ENCODE measurements at places on chromosomes 13 and 19.

- DNase-seq, result no peak
Observed at GRCh38 chr13:75838366-75839005, 202.4 kb downstream of the LMO7 start.

DNA sequence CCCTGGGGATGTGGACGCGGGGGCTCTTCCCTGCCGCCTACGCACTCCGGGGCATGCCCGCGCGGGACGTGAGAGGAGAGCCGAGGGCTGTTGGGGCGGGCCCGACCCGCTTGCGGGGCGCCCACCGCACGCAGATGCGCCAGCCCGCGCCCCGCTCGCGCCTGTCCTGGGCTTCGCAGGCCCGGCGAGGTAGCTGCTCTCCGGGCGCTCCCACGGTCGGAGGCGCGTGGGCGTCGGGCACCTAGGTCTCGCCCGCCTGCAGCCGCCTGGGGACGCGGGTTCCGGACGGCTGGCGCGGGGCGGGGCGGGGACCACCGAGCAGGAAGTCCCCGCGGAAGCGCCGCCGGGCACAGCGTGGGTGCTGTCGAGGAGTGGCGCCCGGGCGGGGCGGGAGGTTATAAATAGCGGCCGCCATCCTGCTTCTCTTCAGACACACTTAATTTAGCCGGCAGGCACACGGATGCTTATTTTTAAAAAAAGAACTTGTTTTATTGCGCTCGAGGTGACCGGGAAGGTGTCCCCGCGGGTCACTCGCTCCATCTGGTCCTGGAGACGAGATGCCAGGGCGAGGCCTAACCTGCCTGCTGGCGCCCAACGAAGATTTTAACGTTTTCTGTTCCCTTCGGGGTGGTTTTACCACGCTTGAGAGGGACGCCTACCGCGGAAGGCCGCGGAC is 561 bp upstream of the GJA3 start:
- DNase-seq, result no peak

DNA sequence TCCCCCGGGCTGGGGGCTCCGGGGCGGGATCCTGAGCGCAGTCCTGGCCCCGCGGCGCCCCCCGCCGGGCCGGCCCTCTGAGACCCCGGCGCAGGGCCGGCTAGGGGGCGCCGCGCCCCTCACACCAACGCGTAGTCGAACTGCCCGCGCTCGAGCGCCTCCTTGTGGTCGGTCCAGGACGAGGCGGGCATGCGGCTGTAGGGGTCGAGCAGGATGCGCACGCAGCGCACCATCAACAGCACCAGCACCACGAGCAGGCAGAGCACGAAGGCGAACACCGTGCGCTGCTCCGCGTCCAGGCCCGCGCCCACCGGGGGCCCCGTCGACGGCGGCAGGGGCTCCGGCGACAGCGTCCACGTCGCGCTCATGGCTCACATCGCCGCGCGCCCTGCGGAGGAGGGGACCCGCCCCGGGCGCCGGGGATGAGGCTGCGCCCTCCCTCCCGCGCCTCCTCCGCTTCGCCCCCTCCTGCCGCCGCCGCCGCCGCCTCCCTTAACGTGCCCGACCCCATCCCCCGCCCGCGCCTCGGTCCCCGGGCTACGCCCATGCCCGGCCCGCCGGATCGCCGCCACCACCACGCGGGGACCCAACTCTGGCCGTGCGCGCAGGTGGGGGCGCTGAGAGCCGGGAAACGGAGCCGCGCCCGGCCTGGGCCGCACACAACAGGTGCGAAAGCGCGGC is 624 bp downstream of the CTXN1 start:
- DNase-seq, result no peak

- no peak for DNase-seq
Observed at GRCh38 chr13:109545931-109546330, 240.5 kb downstream of the IRS2 start.

DNA sequence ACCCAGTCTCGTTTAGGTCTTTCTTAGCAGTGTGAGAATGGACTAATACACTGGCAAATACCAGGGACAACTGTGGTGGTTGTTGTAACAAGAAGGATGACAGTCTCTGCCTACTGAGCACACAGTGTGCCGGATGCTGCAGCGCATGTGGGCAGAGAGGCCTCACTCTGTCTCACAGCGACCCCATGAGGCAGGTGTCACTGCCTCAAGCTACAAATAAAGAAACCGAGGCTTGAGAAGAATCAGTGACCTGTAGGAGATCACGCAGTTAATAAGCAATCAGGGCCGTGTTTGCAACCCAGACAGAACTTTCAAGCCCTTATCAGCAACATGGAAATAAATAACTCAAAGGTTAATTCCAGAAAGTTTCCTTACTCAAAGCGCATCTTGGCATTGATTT is 40.5 kb upstream of the GAS6 start:
- no peak for DNase-seq

- no peak for DNase-seq
Observed at GRCh38 chr13:94928127-94928775, 215.9 kb upstream of the SOX21 start.

DNA sequence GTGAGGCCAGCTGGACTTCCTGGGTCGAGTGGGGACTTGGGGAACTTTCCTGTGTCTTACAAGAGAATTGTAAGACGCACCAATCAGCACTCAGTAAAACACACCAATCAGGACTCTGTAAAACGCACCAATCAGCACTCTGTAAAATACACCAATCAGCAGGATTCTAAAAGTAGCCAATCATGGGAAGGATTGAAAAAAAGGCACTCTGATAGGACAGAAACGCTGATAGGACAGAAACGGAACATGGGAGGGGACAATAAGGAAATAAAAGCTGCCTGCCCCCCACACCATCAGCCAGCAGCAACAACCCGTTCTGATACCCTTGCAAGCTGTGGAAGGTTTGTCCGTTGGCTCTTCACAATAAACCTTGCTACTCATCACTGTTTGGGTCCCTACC is 73.1 kb upstream of the SGCG start:
- no peak for DNase-seq

- no peak for DNase-seq
Observed at GRCh38 chr19:41546386-41546789, 29.6 kb upstream of the CEACAM21 start.

- no peak for DNase-seq
Observed at GRCh38 chr13:109160357-109160756, 530.9 kb downstream of the MYO16 start.

DNA sequence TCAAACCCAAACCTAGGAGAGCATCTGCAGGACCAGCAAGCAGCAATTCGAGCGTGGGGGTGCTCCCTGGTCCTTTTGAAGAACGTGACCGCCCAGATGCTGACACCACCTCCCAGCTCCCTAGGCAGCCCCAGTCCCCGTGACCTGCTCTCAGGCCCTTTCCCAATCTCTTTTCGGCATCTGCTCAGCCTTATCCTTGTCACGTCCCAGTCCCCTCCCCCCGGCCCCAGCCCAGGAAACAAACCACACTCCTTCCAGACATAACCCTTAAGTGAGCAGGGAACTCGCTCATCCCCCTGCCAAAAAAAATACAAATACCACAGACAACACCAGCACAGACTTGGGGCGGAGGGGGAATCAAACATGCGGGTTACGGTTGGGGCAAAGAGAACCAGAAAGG is 3.3 kb downstream of the MLLT1 start:
- DNase-seq, result no peak

DNA sequence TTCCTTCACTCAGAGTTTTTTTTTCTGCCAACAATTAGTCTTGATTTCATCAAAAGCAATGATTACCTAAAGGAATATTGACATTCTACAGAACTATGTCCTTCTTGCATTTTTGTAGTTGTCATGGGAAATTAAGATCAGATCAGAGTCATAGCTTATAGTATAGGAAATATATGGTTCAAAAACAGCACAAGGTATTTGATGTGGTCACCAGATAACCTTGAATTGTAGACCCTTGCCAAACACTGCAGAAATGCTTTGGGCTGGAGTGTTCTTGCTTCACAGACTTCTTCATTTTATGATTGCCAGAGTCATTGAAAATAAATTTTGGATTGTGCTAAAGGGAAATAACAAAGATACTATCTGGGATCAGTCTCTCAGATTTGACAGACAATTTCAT is 103.7 kb downstream of the AKAP11 start:
- no peak for DNase-seq

- DNase-seq, result no peak
Observed at GRCh38 chr13:70173598-70173959, 65.3 kb upstream of the KLHL1 start.

DNA sequence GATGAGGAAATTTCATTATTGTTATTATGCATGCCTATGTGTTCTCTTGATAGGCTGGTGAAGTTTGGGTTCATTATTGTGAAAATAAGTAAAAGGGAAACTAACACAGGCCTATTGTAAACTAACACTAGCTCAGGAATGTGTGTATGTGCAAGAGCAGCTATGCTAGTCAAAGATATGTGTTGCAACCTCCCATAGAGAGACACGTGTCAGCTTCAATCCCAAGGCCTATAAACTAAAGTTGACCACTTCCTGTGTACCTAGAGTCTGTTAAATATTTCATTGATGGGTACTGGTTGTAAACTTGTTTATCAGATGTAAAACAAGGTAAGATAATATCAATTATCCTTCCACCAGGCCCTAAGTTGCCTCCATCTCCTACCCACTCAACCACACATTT is 44.7 kb upstream of the ZNF30 start:
- DNase-seq, result no peak

DNA sequence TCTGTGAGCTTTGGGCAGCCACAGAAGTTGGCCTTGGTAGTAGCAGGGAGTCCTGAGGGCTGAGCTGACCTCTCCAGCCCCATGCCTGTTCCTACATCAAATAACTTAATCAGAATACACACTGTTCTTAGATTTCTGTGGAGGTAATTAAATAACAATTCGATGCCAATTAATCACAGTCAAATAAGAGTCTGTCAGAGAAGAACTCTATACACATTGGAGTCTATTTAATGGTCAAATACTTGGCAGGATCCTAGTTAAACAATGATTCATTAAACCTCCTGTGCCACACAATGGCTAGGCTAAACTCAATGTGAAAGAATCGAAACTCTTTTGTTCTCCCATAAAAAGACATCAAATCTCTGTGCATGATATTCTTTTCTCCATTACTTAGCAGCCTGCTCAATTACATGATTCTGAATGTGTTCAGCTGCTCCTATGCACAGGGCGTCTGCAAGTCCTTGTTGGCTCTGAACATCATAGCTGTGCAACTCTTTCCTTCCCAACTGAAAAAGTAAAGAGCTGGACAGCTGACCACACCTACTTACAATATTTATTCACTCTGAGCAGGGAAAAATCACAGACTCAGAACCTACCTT is 173.1 kb downstream of the ABCC4 start:
- DNase-seq, result no peak

DNA sequence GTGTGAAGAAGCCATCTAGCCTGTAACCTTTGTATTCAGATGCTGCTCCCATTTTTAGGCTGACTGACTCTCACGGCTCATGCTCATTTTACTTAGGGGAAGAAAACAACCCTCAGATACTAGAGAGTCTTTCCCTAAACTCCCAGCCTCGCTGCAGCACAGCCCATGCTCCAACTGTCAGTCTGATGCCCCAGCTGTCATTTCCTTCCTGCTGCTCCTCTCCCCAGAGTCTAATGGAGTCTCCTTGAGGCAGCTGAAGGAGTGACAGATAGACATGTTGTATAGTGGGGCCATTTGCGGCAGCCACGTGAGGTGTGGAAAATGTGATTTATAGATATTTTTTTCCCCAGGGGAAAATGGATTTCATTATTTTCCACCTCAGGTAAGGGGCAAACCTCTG is 59.2 kb upstream of the OLFM4 start:
- no peak for DNase-seq

DNA sequence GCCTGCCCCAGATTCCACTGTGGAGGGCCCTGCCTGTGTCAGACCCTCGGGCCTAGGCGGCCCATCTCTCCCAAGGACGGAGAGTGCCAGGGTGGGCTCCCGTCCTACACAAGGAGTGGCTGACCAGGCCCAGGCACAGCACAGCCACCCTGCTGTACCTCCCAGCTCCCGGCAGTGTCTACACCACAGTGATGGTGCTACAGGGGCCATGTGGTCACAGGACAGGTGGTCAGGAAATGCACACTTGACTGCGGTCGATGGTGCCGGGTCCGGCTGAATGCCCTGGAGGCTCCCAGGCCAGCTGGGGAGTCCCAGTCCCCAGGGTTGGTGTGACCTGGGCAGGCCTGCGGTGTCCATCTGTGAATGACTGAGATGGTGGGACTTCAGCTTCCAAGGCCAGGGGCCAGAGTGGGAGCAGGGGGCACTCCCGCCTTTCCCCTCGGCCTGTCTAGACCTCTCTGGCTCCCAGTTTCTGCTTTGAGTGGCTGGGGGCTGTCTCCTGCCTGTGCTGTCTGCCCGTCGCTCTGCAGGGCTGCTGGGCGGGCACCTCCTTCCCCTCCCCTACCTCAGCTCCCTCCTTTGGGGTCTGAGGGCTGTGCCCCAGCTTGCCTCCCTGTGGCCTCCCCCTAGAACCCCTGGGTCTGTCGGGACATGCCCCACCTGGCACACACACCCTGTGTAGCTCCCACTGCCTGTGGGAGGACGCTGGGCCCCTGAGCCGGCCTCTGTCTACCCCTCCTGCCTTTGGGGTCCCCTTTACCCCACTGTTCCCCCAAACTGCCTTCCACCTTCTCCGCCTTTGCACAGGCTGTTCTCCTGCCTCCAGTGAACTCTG is 12.5 kb downstream of the DDA1 start:
- no peak for DNase-seq

DNA sequence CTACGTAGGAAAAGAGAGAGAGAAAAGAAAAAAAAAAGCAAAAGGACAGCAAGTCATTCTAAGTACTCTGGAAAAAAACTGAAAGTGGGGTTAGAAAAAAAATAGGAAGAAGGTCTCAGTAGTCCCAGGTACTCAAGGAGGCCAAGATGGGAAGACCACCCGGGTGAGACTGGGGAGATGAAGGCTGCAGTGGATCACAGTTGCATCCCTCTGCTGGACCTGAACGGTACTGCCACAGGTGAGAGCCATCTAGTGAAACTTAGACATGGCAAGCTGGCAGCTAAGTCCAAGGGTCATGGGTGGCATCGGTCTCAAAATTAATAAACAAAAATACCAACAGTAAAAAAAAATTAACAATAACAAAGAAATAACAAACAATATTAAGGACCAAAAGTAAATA is 41.0 kb upstream of the ZNF91 start:
- DNase-seq, result no peak

GRCh38 chr19:48737360-48737998 is 2.9 kb downstream of the RASIP1 start:
- DNase-seq, result no peak

DNA sequence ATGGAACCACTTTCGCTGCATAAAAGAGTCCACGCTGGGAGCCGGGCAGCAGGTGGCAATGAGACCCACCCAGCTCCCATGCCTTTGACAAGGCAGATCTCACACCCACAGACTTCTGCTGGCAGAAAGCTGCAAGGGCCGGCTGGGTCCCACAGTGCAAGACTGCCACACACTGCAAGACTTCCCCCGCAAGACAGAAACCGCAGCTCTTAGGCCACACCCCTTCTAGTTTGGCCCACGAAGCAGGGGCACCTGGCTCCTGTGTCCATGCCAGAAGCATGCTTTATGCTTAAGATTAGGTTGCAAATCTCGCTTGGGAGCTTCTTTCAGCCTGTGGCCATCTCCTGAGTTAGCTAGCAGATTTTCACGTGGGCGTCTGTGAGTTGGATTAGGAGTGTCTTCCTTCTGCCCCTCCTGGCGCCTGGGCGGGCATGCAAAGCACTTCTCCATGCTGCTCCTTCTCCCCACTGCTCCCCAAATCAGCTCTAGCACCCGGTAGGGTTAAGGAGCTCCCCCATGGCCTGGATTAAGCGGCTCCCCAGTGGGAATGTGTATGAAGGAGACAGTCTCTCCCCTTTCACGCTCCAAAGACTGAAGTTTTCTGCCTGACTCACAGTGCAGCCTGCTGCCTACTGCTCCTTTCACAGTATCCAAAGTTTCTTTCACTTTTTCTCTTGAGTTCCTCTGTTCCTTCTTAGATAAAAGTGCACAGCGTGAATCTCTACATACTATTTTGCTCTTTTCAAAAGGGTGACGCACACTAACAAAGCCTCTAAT is 17.7 kb downstream of the GPC6 start:
- DNase-seq, result no peak

GRCh38 chr19:52789440-52789839 is 2.8 kb upstream of the ZNF600 start:
- DNase-seq, result no peak
